ENCODE measurements at places on chromosomes 2 and 18. TPM values are rescaled to one million over a fixed set of nuclear protein-coding genes. Genes with fewer than 3 reads are reported as not detected.

DNA sequence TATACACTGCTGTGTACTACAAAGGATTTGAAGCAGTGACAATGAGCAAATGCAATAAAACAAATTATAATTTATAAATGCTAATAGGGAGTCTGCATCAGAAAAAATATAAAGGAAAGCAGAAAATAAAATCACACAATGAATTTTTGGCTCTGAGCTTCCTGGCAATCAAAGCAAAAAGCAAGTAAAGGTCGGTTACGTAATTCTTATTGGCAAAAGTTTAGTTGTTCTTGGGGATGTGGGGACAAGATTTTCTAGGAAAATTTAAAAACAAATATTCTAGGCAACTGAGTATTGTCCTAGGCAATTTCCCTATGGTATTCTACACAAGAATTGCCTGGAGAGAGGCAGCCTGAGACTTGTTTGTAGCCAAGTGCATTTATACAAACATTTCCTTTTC is 1.8 kb downstream of the ORC2 start:
- no peak for DNase-seq
- H3K4me3 ChIP-seq: no peak overlapping the region
- no peak overlapping the region for H3K27ac ChIP-seq
- no peaks in the 10 kb centered on the region for H3K27me3 ChIP-seq

- H3K27me3 ChIP-seq: no peaks in the 10 kb centered on the region
- H3K27ac ChIP-seq: no peak overlapping the region
- H3K36me3 ChIP-seq: no peaks in the 10 kb centered on the region
- peaks cover 27% of the 10 kb centered on the region for H3K4me1 ChIP-seq
- no peak overlapping the region for H3K4me3 ChIP-seq
- no peak for DNase-seq
Measured at GRCh38 chr2:101360232-101360631, 27.1 kb downstream of the CREG2 start.

Gene CNTNAP5
- total RNA-seq: not detected

DNA sequence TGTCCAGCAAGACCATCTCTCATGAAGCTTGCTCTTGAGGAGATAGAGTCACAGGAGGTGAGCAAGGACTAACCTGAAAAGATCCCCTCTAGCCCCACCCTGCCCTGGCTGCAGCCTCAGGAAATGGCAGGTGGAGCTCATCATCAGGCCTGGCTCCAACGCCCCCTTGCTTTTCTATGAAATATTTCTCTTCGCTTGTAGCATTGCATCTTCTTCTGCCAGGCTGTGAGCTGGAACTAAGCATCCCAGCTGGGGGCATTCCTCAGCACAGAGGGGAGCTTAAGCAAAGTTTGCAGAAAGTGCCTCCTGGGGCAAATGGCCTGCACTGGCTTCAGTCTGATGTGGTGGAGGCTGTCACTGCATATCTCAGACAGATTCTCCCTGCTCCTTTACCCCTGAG is 90.1 kb upstream of the LGALSL start:
- H3K4me3 ChIP-seq: no peak overlapping the region
- no peak overlapping the region for H3K27ac ChIP-seq
- H3K4me1 ChIP-seq: no peaks in the 10 kb centered on the region
- DNase-seq: no peak

Gene CNDP1
- total RNA-seq: not detected

DNA sequence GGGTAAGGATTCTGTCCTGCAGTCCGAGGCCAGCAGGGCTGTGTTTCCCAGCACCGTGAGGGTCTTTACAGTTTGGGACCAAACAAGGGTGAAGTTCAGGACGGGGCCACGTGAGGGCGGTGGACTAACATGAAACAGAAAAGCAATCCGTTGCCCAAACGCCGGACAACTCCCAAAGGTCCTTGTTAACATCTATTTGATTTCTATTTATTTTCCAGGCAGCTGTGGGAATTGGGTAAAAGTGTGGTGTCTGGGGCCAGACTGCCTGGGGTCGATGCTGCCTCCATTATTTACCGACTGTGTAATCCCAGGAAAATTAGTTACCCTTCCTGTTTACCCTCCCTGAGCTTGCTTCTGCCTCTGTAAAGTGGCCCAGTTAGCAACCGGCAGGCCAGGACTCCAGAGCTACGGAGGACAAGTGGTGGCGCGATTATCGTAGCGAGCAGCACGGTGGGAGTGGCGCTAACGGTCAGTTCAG is 66.3 kb upstream of the TCF7L1 start:
- no peaks in the 10 kb centered on the region for H3K36me3 ChIP-seq
- H3K4me1 ChIP-seq: no peaks in the 10 kb centered on the region
- no peak overlapping the region for H3K4me3 ChIP-seq

DNA sequence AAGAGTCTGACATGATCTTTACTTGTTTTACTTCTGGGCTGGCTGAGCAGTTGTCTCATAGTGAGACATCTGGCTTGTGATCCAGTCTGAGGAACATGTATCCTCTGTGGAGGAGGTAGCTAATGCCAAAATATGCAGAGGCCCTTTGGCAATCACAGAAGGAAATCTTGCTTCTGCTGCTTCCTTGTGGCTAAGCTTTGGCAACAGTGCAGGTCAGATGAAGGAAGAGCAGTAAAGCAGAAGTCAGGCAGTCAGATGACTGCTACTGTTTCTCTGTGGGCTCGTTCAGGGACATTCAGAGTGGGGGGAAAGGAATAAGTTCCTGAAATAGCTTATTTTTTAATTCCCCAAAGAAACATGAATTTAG is 22.3 kb downstream of the DOK1 start:
- peaks cover 11% of the 10 kb centered on the region for H3K4me1 ChIP-seq
- DNase-seq: no peak
- no peaks in the 10 kb centered on the region for H3K36me3 ChIP-seq
- H3K27ac ChIP-seq: no peak overlapping the region
- H3K27me3 ChIP-seq: no peaks in the 10 kb centered on the region

GRCh38 chr2:57396355-57397098 is 650.1 kb upstream of the VRK2 start:
- no peak overlapping the region for H3K4me3 ChIP-seq
- no peak overlapping the region for H3K27ac ChIP-seq
- no peaks in the 10 kb centered on the region for H3K36me3 ChIP-seq
- no peaks in the 10 kb centered on the region for H3K27me3 ChIP-seq

DNA sequence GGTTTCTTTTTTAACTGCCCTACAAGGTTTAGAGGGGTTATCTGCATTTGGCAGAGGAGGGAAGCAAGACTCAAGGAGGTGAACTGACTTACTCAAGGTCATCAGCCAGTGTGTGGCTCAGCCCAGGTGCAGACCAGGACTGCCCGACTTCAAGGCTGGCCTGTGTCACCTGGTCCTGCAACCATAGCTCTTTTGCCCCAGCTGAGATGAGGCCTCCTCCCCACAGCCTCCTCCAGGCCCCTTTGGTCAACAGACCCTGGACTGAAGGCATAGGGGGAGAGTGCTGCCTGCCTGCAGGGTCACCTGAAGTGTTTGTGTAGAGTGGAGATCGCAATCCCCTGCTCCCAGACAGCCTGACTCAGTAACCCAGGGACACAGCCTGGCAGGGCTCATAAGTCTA is 168.5 kb upstream of the GLI2 start:
- H3K27me3 ChIP-seq: no peaks in the 10 kb centered on the region
- H3K36me3 ChIP-seq: no peaks in the 10 kb centered on the region
- H3K4me3 ChIP-seq: no peak overlapping the region
- no peaks in the 10 kb centered on the region for H3K4me1 ChIP-seq

DNA sequence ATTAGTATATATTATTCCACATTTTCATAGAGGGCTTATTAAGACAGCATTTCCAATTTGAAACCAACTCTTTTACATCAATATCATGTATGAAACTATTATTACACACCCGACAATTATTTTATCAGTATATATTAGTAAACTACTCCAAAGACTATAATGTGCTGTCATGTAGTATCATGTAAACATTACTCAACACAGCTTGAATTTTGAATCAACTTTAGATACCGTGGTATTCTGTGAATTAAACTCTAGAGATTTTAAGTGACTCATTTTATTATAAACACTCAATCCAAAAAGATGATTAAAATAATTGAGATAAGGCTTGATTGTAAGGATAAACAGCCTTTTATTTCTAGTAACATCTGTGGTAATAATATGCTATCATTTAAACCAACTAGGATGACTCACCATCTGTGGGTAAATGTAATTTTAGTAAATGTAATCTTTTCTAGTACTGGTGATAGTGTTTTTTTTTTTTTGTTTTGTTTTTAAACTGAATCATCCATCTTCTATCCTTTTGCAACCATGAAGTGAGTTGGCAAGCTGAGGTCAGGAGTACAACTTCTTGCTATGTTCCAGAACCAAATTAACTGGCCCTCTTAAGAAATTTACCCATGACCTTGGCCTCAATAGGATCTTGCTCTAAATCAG is 144.3 kb upstream of the SMAD7 start:
- no peaks in the 10 kb centered on the region for H3K4me1 ChIP-seq
- H3K36me3 ChIP-seq: peaks cover 9% of the 10 kb centered on the region
- no peak for DNase-seq
- no peak overlapping the region for H3K4me3 ChIP-seq
- no peaks in the 10 kb centered on the region for H3K27me3 ChIP-seq

Gene TGIF1
- 36.9 TPM for total RNA-seq

DNA sequence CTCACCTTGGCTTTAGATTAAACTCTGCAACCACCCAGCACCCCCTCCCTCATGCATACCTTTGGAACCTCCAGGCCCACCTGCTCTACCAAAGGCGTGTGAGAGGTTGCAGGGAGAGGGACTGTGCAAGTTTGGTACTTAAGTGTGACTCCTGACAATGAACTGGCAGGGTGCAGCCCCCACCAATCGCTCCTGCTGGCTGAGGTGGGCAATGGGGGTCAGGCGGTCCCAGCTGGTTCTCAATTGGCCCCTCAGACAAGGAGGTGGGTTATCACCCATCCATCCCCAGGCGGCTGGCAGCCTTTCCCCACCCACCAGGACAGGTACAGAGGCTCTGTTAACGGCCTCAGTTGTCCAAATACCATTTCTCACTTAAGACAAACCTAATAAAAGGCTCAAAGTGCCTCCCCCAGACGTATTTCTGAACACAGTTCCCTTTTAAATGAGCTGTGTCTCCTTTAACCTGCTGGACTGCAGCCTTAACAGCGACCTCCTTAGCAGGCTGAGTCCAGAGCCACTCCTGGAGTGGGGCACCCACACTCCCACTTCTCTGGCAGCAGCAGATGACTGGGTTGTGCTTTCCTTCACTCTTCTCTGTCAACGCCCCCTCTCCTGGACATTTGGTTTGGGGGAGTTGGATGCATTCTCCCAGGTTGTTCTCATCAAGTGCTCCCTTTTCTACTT is 169.2 kb upstream of the SMAD2 start:
- no peak overlapping the region for H3K27ac ChIP-seq
- no peak for DNase-seq
- no peak overlapping the region for H3K4me3 ChIP-seq
- no peaks in the 10 kb centered on the region for H3K36me3 ChIP-seq

Gene GCG
- not detected for total RNA-seq

DNA sequence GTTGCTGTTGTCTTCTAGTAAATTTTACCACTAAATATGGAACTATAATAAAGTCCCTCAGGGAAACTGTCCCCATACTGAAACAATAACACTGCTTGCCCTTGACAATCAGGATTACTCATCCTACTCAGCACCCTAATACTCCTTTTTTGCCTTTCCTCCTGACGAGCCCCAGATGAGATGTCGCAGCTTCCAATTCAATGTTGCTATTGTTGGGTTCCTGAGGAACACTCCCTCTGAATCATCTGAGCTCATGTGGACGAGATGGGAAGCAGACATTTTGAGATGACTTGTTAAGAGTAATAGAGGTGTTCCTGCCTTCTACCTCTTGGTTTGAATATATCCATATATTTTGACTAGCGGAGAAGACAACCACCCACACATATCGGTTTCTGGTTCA is 187.8 kb upstream of the FAM98A start:
- no peak overlapping the region for H3K27ac ChIP-seq
- no peaks in the 10 kb centered on the region for H3K27me3 ChIP-seq
- no peak overlapping the region for H3K4me3 ChIP-seq
- DNase-seq: no peak
- no peaks in the 10 kb centered on the region for H3K4me1 ChIP-seq
- H3K36me3 ChIP-seq: no peaks in the 10 kb centered on the region

GRCh38 chr2:133848111-133848649 is 279.9 kb upstream of the NCKAP5 start:
- H3K4me3 ChIP-seq: no peak overlapping the region
- no peaks in the 10 kb centered on the region for H3K27me3 ChIP-seq
- no peak overlapping the region for H3K27ac ChIP-seq
- H3K4me1 ChIP-seq: no peaks in the 10 kb centered on the region

Gene ACMSD
- not detected for total RNA-seq

DNA sequence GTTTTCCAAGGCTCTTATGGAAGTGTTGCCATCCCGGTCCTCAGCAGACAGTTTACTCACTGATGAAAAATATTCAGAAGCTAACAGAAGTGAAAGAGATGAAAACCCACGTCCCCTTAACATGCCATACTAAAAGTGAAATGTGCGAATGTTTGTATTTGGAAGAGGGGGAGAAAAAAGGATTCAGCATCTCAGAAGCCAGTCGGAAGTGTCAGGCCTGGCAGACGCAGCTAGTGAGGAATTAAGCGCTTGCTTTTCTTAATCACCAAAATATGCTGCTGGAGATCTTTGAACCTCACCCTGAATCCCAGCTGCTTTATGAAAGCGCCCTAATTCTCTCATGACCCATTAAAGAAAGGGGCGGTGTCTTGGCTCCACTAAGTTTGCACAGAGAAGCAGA is 653.7 kb downstream of the DCDC2C start:
- no peaks in the 10 kb centered on the region for H3K27me3 ChIP-seq
- no peak for DNase-seq
- no peak overlapping the region for H3K27ac ChIP-seq
- H3K4me1 ChIP-seq: no peaks in the 10 kb centered on the region

Measured in CD8-positive, alpha-beta memory T cell (primary cell).